AG20443 (cell line): ENCODE measurements at places on chromosomes 16 and 17.

DNA sequence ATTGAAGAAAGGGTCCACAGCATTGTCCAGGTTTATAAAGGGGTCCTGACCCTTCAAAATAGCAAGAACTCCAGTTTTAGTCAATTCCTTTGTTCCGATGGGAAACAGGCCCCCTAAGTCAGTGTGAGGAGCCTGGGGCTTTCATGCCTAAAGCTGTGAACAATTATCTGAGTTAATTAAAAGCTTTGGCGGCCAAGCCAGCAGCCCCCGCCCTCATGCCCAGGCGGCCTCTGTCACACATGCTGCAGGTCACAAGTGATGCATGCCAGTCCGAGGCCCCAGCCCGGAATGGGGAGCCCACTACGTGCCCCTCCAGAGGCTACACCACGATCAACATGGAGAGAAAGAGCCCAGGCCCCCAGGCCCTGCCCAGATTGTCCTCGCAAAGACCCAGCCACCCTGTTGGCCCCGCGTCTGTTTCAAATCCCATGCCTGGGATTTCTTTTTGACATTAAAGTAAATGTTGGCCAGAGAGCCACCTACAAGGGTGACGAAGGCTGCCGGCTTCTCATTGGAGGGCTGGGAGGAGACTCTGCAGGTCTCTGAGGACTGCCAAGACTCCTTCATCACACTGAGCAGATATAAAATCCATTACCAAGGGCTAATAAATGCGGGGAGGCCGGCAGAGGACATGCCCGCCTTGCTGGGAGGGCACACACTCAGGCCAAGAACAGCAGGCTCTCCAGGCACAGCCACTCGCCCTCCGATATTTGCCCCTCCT lies 14.5 kb upstream of the PITPNM3 start:
- DNase-seq: no peak

GRCh38 chr17:33725675-33726271 lies 432.7 kb upstream of the ASIC2 start:
- peak; percentile 69 for DNase-seq

- no peak for DNase-seq
Observed at GRCh38 chr17:39596543-39597267, 11.0 kb downstream of the NEUROD2 start.

DNA sequence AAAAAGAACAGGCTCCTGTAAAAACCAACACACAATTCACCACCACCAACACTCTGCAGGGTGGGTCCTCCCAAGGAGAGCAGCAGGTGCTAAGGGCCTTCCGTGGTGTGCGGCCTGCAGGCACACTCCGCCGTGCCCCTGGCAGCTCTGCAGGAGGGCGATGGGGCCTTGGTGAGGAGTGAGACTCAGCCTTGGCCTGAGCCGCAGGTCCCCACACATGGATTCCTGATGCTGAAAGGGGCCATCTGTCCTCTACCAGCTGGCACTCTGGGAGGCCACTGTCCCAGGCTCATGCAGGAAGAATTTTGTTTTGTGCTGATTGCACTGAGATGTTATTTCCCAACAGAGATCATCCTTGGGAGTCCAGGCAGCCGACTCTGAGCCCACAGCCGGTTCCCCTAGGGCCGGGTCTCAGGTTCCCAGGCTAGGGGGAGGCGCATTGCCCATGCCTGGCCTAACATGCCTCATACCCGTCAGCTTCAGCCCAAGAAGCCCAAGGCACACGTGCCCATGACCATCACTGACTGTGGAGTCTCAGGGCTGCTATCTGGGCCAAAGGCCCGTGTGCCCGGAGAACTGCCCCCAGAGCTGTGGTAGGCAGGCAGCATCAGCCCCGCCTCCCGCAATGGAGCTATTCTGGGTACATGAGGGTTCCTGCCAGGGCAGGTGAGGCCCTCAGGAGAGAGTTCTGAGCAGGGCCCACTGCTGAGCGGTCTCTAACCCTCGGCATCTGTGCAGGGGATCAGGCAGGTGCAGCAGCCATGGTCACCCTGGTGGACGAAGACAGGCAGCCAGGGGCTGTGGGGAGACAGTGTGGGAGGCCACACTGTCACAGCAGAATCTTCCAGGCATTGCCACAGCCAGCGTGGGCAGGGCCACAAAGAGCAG lies 97.9 kb upstream of the ZNF469 start:
- no peak for DNase-seq

DNA sequence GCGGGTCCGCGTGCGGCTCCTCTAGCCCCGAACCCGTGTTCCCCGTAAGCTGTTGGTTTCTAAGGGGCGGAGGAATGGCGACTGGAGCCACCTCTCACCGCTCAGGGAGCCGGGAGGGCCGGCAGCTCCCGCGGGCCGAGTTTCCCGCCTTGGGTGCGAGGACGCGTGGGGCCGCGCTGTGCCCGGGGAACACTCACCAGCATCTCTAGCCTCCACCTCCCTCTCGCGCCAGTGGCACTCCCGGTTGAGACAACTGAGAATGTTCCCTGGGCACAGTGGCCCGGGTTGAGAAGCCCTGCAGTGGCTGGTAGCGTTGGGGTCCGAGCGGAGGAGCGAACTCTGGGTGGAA lies 560 bp downstream of the TELO2 start:
- peak; percentile 46 for DNase-seq

DNA sequence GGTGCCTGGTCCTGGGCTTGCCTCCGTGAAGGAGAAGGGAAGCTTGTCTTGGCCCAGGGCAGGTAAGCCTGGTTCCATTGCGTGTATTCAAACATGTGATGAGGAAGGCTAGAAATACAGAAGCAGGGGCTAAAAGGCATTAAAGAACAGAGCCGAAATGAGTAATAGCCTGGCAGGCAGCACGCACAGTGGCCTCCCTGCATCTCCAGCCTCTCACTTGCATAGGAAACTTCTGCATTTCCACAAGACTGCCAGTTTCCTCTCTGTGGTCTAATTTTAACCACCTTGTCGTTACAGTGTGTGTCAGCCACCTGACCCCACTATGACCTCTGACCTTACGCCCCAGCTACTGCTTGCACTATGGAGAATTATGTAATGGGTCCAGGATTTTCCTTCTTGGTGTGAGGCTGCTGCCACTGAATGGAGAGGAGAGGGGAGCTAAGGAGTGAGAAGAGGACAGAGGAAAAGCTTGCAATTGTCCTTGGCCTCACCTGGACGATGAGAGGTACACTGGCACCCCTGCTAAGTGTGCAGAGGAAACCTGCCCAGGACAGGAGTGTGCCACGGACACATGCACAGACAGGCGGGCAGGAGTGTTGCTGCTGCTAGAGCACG lies 32.8 kb downstream of the HIC1 start:
- no peak for DNase-seq
